Activated T-cell treated with anti-CD3 and anti-CD28 coated beads, Interleukin-2, amount 50 U/mL, for 72 hours (primary cell): ENCODE measurements at places on chromosomes 3 and 15. TPM values are rescaled to one million over a fixed set of nuclear protein-coding genes. Genes with fewer than 3 reads are reported as not detected.

Gene TERC
- total RNA-seq: 23.0 TPM

Gene RARB
- total RNA-seq: not detected

Gene UCN2
- not detected for total RNA-seq

Gene GOLGA8H
- total RNA-seq: 0.46 TPM

Gene SPSB4
- total RNA-seq: not detected

Gene ALDH1A2
- 0.56 TPM for total RNA-seq

Gene ANKUB1
- total RNA-seq: not detected

Gene MST1R
- 2.4 TPM for total RNA-seq

Gene LYZL4
- not detected for total RNA-seq

GRCh38 chr3:150599611-150600297, 3.4 kb upstream of the SELENOT start:
- DNase-seq: no peak

GRCh38 chr3:138317687-138318086, 12.0 kb downstream of the NME9 start:
- DNase-seq: no peak

GRCh38 chr3:123633530-123633929, 48.7 kb upstream of the HACD2 start:
- DNase-seq: no peak

DNA sequence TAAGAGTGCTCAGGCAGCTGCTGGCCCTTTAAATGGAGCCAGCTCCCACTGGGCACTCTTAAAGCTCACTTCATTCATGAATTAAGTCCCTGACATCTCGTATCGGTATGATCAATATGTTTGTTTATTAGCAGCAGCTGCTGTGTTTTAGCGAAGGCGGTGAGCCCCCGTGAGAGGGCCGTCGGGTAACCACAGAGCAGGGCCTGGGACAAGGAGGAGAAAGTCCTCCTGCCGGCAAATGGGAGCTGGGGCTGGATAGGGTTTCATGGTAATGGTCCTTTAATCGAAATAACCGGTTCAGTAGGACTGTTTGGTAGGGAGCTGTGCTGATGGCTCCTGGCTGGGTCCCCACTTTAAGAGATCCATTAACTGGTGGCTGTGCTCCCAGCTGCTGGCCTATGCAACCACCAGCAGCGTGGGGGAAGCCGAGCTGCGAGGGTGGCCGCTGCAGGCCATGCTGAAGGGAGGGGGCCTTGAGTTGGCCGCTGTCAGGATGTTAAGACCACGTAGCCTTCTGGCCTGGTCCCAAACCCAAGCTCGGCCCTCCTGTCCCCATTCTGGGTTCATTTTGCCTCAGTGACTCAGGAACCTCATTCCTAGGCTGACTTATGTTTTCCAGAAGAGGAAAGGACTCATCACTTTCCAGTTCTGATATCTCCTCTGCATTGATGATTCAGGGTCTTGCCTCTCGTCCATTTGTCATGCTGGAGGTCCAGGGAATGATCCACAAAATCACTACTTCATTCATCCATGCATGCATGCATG, 67.6 kb upstream of the NTRK3 start:
- no peak for DNase-seq

- DNase-seq: no peak
Measured at GRCh38 chr15:96142498-96142897, 188.0 kb upstream of the NR2F2 start.

- DNase-seq: no peak
Measured at GRCh38 chr3:158908187-158908734, 106.4 kb downstream of the MFSD1 start.

DNA sequence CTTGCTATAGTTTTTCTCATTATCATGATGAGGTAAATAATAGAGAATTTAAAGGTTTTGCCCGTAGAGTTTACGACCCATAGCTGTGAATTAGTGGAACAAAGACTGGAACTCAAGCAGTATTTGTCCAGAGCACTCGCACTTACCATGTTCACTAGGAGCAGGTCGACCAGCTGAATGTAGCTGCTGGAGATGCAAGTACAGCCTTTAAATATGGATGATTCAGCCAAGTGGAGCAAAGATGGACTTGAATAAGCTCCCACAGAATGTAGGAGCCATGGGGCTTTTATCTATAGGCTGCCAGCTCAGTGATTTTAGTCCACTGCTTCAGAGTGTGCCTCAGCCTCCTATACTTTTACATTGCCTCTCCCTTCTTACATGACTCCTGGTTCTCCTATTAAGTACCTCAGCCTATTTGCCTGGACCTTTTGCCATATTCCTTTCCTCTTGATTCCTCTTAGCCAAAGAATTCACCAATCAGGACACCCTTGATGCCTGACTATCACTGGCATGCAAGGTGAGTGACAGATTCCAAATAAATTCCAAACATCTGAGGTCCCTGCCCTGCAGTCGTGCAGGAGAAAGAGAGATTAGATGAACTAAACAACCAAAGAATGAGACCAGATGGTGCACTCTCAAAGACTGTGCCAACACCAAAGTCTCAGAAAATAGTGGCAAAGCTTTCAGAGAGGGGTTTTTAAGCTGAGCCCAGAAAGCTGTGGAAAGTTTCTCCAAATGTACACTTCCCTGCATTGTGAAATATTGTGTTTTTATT, 3.9 kb downstream of the MKRN3 start:
- no peak for DNase-seq

GRCh38 chr3:56874269-56874668, 72.5 kb upstream of the ARHGEF3 start:
- no peak for DNase-seq

DNA sequence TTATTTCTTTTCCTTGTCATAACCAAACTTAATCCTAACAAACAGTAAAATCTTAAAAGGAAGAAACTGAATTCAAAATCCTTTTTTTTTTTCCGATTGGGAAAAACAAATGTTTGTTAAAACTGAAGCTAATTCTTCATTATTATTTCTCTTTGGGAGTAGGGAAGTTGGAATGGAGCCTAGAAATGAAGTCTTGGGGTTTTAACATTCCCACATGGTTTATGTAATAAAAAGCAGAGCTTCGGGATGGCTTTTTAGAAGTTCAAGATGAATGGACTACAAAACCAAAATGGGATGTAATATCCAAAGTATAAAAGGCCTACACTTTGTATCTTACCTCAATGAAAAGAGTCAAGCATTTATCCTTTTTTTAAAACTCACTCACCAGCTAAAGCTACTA, 189.0 kb upstream of the TMC3 start:
- DNase-seq: no peak

- peak; percentile 42 for DNase-seq
Measured at GRCh38 chr15:89654847-89655805, at the start of gene KIF7. TSS of gene KIF7 (minus strand) at chr15:89655467. CDS start at chr15:89652930, 2,537 bp downstream.

DNA sequence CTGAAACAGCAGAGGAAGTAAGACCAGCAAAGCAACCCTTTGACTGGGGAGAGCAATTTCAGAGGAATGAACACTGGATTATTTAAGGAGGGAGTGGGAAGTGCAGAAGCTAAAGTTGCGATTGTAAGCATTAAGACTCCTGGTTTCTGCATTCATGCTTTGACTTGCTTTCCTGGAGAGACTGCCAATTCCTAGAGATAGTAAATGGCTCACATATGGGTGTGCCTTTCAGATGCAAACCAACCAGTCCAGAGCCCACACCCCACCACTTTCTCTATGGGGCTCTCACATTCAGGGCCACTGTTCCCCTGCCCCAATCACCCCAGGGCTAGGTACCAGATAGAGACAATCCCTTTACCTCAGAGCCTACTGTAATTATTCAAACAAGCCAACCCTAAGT, 200.9 kb upstream of the EIF1B start:
- DNase-seq: no peak

GRCh38 chr3:65861718-65862117, 177.0 kb downstream of the MAGI1 start:
- DNase-seq: no peak

GRCh38 chr3:105032541-105032940, 334.2 kb upstream of the ALCAM start:
- DNase-seq: no peak
